Activated CD8-positive, alpha-beta memory T cell treated with anti-CD3 and anti-CD28 coated beads for 1 hour (primary cell): ENCODE measurements at places on chromosomes 16 and 17.

GRCh38 chr17:62778990-62779681, 29.0 kb downstream of the MARCHF10 start:
- no peak for DNase-seq

GRCh38 chr17:29555840-29556239, 11.0 kb downstream of the ABHD15 start:
- DNase-seq: no peak

GRCh38 chr16:50146479-50147435, 6.3 kb upstream of the TENT4B start:
- no peak for DNase-seq

DNA sequence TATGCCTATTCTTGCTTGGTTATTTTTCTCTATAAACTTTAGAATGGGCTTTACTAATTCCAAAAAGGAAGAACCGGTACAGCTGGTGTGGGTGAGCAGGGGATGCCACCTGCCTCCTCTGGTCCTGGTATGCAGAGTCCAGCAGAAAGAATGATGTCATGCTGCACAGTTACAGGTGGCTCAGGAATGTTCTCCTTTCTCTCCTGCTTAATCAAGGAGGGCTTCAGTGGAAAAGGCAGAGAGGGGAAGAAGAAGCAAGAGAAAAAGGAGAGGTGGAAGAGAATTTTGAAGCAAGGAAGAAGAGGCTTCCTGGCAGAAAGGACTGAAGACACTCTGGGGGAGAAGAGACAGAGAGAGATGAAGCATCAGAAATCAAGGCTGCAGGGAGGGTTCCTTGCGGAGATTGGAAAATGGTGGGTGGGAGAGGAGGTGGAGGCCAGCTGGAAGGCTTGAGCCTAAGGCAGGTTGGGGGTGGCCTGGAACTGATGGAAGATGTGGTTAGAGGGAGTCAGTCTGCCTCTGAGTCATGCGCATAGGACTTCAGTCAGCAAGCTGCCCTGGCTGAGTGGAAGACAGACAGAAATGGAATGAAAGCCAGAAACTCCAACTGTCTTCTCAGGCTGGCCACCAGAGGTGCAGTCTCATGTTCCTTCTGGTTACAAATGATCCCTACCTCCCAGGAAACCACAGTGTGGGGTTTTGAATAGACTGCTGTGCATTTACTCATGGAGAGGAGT, 64.6 kb upstream of the CRHR1 start:
- no peak for DNase-seq

DNA sequence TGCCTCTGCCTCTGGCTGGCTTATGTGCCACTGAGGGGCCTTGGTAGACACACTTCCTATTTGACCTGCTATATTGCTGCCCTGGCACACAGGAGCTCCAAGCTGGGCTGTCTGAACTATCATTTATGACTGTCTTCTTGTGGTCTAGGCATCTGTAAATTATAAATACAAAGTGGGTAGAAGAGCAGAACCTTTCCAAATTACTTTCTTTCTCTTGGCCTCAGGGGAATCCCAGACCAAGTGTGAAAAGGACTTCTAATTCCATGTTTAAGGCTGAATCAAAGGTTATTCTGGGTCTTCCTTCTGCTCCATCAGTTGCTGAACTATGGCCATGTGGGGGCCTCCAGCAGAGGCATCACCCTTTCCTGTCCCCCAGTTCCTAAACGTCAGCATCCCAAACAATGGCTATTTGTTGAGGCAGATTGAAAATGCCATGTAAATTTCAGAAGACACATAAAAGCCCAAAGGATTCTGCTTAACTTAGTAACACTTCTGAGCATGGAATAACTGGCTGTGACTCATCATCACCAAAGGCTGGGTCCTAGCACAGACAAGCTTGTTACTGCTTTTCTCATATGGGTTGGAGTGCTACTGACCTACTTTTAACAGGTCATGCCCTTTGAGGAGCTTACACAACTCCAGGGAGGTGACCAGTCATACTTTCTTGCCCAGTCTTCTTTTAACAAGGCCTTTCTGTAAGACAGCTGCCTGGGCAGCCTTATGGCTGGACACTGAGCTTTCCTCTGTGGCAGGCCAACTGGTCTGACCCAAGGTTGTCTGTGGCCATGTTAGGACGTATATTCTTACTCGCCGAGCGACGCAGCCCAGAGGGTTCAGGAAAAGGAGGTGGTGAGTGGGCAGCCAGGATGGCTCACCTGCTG, 154.8 kb downstream of the VPS53 start:
- no peak for DNase-seq

- DNase-seq: no peak
Observed at GRCh38 chr17:39772987-39773934, 35.5 kb downstream of the GRB7 start.

DNA sequence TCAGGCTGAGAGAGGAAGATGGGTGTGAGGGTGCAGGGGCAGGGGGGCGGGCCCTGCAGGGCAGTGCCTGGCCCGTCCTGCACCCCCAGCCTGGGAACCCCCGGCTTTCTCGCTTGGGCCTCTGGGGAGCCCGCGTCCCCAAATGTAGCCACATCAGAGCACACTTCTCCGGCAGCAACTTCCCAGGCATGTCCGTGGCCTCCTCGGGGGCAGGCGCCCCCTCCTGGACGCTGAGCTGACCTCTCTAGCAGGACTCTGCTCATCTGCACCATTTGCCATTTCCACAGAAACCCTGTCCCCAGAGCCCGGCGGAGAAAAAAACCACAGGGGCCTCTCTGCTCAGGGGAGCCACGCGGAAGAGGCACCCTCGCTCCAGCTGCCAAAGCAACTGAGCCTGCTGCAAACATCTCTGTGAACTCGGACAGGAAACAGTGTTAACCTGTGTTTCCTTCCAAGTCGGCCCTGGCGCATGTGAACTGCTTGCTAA, 63.4 kb downstream of the KLHDC4 start:
- no peak for DNase-seq

- DNase-seq: no peak
Observed at GRCh38 chr17:73717690-73718089, 73.4 kb upstream of the SDK2 start.

DNA sequence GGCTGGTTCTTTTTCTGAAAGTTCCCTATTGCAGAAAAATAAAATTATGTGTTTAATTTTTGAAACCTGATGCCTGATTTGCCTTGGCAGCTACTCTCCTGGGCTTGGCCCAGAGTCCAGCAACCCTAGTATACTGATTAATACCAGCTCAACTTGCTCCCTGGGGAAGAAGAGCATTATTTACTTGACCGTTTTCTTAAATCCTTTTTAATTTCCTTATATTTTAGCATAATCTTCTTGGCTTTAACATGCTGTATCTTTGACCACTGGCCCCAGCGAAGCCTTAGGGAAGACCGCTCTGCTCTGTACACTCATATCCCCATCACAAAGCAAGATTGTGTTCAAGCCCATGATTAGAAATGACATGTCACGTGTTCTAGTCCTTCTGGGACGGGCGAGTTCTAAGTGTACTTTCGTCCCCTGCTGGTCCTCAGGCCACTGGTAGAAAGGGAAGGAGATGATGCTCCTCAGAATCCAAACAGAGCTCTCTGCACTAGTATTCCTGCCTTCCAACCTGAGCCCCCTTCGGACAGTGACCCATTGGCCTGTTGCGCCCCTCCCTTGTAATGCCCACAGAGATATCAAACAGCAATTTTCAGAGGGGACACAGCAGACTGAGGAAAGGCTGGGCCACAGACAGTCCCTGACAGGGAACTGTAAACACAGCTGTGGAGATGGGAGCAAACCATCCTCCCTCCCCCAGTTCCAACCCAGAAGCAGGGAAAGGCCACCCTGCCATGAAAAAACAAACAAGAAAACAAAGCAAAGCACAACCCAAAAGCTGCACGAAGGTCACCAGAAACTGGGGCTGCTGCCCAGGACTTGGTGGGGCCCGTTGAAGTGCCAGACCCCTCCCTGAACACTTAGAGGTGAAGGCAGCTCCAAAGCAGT, 4.3 kb upstream of the EZH1 start:
- no peak for DNase-seq

DNA sequence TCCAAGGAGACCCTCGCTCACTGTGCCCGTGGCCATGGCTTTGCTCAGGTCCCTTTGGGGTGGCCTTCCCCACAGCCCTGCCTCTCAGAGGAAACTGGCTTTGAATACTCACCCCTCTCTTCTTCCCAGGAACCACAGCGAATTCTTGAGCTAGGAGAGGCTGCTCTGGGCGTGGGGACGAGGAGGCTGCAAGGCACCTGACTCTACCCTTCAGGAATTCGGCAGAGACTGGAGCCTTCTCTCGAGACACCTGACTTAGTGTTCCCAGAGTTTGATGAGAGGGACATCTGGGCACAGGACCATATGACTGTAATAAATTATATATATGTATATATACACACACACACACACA, 6.2 kb downstream of the LLGL2 start:
- no peak for DNase-seq

DNA sequence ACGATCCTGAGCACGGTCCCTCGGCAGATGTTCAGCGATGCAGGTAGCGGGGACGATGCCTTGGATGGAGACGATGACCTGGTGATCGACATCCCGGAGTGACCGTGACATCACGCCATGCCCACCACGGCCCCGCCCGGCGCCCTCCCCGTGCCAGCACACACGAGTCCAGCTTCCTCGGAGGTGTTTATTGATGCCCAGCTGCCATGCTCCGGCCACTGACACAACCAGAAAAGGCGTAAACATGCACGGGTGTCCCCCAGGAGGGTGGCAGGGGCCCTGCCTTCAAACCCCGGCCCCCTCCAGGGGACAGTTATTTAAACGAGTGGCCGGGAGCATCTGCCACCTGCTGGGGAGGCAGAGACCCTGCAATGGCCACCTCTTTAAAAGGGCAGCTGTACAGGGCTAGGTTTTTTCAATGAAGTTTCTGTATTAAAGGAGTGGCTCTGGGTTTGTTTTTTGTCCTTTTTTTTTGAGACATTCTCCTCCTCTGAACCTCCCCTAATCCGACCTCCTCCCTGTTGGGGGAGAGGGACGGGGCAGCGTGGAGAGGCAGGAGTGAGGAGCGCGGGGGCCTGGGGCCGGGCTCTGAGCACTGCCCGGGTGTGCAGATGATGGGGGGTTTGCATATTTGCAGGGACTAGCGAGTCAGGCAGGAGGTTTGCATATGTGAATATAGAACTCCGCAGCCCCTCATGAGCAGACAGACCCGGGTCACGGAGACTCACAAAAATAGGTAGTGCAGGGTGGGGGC, 5.3 kb downstream of the DOC2A start:
- no peak for DNase-seq

GRCh38 chr17:12618557-12618956, 47.1 kb upstream of the MYOCD start:
- DNase-seq: no peak

DNA sequence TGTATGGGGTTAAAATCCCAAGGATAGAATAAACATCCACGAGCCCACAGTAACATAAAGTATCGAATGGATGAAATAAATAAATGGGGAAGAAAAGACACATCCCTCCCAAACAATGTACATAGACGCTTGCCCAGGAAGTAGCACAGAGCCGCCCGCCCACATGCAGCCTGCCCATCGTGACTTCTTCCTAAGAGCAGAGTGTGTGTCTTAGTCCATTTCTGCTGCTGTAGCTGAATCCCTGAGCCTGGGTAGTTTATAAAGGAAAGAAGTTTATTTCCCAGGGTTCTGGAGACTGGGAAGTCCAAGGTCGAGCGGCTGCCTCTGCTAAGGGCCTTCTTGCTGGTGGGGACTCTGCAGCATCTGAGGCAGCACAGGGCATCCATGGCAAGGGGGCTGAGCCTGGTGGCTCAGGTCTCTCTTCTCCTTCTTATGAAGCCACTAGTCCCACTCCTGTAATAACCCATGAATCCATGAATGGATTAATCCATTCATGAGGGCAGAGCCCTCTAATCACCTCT, 39.4 kb upstream of the ZNF469 start:
- DNase-seq: no peak

- no peak for DNase-seq
Observed at GRCh38 chr16:66539623-66540469, 10.1 kb downstream of the TK2 start.

DNA sequence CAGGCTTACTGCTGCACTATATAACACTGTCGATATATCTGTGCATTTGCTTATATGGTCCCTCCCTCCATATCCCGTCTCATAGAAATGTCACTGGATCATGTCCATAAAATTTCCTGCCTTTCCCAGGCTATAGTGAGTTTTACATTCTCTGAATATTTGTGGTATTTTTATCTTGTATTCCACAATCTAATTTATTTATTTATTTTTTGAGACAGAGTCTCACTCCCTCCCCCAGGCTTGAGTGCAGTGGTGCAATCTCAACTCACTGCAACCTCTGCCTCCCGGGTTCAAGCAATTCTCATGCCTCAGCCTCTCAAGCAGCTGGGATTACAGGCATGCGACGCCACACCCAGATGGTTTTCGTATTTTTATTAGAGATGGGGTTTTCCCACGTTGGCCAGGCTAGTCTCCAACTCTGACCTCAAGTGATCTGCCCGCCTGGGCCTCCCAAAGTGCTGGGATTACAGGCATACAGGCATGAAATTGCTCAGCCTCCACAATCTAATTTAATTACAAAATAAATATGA, 12.9 kb downstream of the TRIM37 start:
- no peak for DNase-seq

DNA sequence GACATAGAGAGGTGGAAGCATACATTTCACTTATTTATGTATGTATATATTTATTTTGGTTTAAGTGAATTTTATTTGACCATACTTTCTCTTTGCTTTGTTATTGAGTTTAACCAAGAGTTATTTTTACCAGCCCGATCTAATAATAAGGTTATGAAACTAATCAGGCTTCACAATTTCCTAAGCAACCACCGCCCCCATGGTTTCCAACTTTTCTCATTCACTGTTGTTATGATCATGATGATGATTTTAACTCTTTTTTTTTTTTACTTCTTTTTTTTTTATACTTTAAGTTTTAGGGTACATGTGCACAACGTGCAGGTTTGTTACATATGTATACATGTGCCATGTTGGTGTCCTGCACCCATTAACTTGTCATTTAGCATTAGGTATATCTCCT, 30.6 kb downstream of the DNAH9 start:
- no peak for DNase-seq

GRCh38 chr16:24253192-24253591, 2.9 kb upstream of the CACNG3 start:
- no peak for DNase-seq

DNA sequence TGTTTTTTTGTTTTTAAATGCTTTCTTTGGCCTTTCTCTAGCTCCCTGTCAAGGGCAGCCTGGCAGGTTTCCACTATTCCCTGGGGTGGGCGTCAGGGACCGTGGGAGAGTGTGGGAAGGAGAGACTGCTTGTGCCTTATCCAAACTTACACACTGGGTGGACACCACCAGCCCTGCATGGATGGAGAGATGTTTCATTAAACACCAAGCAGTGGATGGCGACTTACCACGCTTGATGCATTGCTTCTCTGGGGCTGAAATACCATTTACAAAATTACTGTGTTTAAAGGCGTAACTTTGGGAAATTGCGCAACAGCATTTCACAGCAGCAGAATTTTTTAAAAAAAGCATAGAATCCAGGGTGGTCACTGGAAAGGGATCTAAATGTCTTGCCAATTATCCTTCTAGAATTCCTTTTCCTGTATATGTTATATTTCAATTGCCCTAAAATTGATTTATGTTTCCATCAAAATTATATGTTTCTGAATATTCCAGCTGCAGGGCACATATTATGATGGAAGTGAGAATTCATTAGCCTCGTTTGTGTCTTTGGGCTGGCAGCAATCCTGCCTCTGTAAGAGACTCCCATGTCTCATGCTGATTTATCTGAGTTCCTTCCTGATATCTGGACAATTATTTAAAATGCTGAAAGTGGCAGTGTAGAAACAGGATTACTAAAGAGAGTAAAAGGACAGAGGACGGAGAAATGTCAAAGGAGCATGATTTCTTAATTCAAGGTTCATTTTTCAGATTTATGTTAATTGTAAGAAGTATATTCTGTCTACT, 247.3 kb downstream of the GRIN2A start:
- DNase-seq: no peak

GRCh38 chr16:54216268-54216667, 70.3 kb downstream of the IRX3 start:
- DNase-seq: no peak

GRCh38 chr17:48176471-48176855, 68.9 kb downstream of the SNX11 start:
- no peak for DNase-seq
